ENCODE measurements at places on chromosomes 4 and X.

GRCh38 chrX:154785716-154786115 is 19.6 kb downstream of the MPP1 start:
- DNase-seq, result no peak

DNA sequence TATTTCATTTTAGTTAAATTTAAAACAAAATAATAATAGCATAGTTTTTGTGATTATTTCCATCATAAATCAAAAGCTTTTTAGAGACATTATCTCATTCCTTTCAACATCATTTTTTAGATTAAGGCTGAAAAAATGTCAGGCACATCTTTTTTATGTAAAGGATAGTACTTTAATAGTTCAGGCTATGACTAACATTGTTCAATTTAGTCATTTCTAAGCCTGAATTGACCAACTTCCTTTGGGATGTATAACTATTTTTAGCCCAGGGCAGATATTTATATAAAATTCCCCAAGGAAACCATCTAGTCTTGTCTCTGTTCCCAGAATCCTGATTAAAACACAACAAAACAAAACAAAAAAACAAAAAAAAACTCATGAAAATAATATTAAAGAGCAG is 145.6 kb upstream of the PCDH18 start:
- no peak for DNase-seq

DNA sequence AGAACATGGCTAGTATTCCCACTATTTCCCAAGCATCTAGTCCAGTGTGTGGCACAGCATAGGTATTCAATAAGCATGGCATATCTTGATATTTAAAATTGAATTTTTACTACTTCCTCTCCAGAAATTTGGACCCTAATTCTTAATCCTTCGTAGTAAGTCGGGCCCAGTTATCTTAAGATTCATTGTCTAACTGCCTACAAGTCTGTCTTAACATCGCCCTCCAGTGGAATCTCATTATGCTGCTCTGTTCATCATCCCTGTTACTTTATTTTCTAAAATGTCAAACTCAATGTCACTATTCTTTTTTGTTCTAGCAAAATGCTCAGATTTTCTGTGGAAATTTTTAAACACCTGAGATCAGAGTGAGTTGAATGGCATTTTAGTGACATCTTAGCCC is 606.2 kb downstream of the KLHL13 start:
- no peak for DNase-seq

DNA sequence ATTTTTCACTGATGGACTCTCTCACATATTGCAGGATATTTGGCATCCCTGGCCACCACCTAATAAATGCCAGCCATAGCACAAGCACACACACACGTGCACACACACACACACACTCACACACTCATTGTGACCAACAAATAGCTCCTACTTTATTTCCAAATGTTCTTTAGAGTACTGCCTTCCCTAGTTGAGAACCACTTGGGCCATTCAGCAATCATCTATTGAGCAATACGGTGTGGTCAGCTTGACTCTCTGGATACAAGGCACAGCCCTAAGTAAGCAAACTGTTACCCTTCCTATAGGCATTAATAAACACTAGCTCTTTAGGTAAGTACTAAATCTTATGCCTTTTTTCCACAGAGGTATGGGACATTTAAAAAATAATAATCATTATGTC is 21.1 kb downstream of the CORIN start:
- DNase-seq, result no peak

All from spleen (tissue), 13 donors.